Activated naive CD4-positive, alpha-beta T cell (primary cell): ENCODE measurements at places on chromosomes 3 and 15.

DNA sequence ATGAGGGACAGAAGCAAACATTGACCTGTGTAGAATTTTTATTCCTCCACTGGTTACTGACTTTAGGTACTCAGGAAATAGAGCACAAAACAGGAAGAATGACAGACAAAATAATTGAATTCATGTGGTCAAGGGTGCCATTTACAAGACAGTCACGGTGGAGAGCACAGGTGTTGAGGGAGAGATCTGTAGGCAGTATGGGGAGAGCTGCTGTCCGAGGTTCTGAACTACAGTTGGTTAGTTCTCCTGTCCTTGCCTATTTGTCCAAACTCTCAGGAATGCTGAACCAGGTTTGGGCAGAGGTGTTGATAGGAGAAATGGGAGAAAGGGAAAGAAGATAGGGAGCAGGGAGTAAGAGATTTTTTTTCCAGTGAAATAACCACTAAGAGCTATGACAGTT is 178.5 kb upstream of the ZBTB20 start:
- no peak for DNase-seq

DNA sequence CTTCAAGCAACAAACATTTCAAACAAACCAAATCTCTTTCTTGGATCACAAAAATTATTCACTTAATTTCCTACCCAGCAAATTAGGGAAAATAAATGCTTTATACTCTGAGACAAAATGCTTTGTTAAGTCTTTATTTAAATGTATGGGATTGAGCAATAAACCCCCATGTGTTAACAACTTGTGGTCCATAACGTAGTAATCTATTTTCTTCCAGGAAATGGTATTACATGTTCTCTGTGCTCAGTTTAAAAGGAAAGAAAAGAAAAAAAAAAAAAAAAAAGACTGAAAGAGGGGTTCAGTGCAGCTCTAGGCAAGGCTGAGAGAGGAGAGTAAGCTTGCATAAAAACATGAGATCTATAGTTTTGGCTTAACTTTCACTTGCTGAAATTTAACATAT is 102.3 kb downstream of the PIK3CB start:
- DNase-seq: no peak

- DNase-seq: no peak
Measured at GRCh38 chr3:117499189-117499870, 789.8 kb downstream of the TUSC7 start.

DNA sequence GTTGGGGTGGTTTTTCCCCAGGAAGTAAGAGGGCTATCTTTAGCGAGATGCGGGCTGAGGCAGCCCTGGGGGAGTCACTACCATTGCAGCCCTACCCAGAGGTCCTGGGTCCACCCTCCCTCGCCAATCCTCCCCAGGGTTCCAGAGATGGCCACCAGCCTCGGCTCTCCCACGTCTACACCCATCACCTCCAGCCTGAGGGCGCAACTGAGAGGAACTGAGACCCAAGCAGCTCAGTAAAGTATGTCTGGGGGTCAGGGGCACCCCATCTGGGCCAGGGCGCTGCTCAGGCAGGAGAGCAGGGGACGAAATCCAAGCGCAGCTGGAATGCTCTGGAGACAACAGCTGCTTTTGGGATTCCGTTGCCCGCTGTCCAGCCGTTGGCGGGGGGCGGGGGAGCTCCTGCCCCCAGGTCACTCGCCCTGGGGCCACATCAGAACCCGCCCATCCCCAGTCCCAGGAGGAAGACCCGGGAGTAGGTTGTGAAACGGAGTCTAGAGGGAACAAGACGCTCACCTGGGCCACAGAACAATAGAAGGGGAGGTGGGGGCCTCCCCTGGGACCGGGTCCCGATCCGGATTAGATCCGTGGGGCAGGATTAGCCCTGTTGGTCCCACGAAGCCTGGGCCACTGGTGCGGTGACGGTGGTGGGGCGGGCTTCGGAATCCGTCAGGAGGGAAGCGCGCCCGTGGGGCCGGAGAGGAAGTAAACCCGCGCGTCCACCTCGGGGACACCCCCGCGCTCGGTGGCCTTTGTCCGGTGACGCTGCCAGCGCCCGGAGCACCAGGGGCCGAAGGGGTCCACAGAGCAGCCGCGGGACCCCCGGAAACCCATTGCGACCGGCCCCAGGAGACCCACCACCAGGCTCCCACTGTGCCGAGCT is 1.4 kb upstream of the NDUFAF3 start:
- DNase-seq: no peak
